SJSA1 (cell line): ENCODE measurements at places on chromosomes 3 and 15. TPM values are rescaled to one million over a fixed set of nuclear protein-coding genes. Genes with fewer than 3 reads are reported as not detected.

The PTPN9 gene
- total RNA-seq = 23.5 and 35.1 TPM in 2 replicates

The CYP8B1 gene
- total RNA-seq = not detected in 2 replicates

The PTH1R gene
- not detected in 2 replicates for total RNA-seq

The CPNE9 gene
- not detected in 2 replicates for total RNA-seq

The INKA1 gene
- total RNA-seq = 0.56 and 1.3 TPM in 2 replicates

The SMAD6 gene
- 46.4 and 78.8 TPM in 2 replicates for total RNA-seq

The CSTA gene
- total RNA-seq = not detected in 2 replicates

The CD276 gene
- total RNA-seq = 81.2 and 148 TPM in 2 replicates

The DHFR2 gene
- 2.9 and 4.4 TPM in 2 replicates for total RNA-seq

The NFKBIZ gene
- total RNA-seq = 10.4 and 25.4 TPM in 2 replicates

- no peak overlapping the region for H3K4me3 ChIP-seq
- H3K27me3 ChIP-seq = no peaks in the 10 kb centered on the region
- peaks cover 8% of the 10 kb centered on the region for H3K4me1 ChIP-seq
- no peak for DNase-seq
- no peaks in the 10 kb centered on the region for H3K36me3 ChIP-seq
Observed at GRCh38 chr3:141271279-141272030, 39.8 kb downstream of the PXYLP1 start.

DNA sequence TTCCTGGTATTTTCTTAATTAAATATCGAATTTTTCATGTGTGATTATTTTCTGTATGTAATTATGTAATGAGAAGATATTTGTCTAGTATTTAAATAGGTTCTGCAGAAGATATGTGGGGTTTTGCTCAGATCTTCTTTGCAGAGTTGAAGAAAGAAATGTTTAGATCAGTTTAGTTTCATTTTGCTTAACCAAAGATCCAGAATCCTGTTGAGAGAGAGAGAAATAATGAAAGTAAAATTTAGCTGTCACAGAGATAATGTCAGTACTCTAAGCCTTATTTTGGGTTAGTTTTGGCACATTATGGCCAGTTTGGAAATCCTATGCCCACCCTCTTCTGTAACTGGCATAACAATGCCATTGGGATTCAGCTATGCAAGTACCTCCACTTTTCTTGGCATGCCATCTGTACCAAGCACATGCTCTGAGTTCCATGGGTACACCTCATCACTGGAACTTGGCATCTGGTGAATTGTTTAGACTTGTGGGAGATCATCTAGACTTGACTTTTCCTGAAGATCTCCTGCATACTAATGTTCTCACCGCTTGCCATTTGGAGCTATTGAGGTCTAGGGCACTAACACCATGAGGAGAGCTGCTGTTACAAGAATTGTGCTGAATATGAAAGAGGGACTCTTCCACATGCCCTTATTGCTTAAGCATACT lies 30.9 kb downstream of the PLSCR1 start:
- 0 out of 2 replicates have a peak, but pooled peaks cover 3% of the 10 kb centered on the region for H3K4me1 ChIP-seq
- H3K27ac ChIP-seq = no peak overlapping the region

- no peaks in the 10 kb centered on the region for H3K27me3 ChIP-seq
- no peak overlapping the region for H3K27ac ChIP-seq
- no peak overlapping the region for H3K4me3 ChIP-seq
Observed at GRCh38 chr3:36192901-36193300, 187.4 kb upstream of the STAC start.

GRCh38 chr15:49023354-49023753 lies 22.9 kb downstream of the SECISBP2L start:
- no peak overlapping the region for H3K4me3 ChIP-seq
- no peaks in the 10 kb centered on the region for H3K4me1 ChIP-seq
- no peaks in the 10 kb centered on the region for H3K27me3 ChIP-seq
- H3K36me3 ChIP-seq = peaks cover 33% of the 10 kb centered on the region
- H3K27ac ChIP-seq = no peak overlapping the region
- no peak for DNase-seq

DNA sequence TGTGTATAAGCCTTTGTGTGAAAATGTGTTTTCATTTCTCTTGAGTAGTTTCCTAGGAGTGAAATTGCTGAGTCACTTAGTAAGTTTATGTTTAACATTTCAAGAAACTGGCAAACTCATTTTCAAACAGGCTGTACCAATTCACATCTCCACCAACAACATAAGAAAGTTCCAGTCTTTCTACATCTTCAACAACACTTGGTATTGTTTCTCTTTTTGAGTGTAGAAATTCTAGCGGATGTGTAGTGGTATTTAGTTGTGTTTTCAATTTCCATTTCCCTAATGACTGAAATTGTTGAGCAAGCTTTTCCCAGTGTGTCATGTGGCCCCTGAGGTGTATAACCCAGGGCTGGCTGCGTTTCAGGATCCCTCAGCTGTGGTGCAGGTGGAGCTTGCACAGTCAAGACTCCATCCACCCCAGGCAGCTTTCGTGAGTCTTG lies 258.5 kb downstream of the PDCD6IP start:
- DNase-seq = no peak
- H3K27ac ChIP-seq = no peak overlapping the region
- no peak overlapping the region for H3K4me3 ChIP-seq
- no peaks in the 10 kb centered on the region for H3K27me3 ChIP-seq
- no peaks in the 10 kb centered on the region for H3K4me1 ChIP-seq
- no peaks in the 10 kb centered on the region for H3K36me3 ChIP-seq

GRCh38 chr15:57356636-57357035 lies 19.7 kb upstream of the CGNL1 start:
- peak; percentile 86 for DNase-seq
- H3K4me1 ChIP-seq = peaks cover 27% of the 10 kb centered on the region
- no peaks in the 10 kb centered on the region for H3K36me3 ChIP-seq
- no peaks in the 10 kb centered on the region for H3K27me3 ChIP-seq

DNA sequence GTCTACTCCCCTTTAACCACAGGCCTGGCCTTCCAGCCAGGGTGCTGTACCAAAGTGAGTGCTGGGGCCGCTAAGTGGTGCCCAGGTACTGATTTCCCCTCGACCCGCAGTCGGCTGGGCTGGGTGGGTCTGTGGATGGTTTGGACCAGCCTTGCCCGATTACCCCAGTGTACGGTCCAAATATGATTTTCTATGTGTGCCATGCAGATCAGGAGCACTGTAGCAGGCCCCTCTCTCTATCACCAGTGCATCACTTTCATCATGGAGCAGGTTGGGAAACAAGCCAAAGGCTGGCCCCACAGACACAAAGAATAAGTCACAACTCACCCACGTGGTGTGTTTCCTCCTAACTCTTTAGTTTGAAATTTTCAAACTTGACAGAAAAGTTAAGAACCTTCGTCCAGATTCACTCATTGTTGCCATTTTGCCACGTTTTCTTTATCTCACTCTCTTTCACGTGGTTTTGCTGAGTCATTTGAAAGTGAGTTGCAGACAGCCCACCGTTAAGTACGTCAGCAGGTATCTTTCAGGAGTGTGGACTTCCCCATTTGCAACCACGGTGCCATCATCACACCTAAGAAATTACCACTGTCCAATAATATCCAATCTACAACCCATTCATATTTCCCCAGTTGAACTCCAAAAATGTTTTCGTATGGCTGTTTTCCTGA lies 37.0 kb downstream of the ZNF710 start:
- no peak overlapping the region for H3K27ac ChIP-seq
- H3K27me3 ChIP-seq = no peaks in the 10 kb centered on the region
- H3K36me3 ChIP-seq = no peaks in the 10 kb centered on the region
- no peak for DNase-seq

DNA sequence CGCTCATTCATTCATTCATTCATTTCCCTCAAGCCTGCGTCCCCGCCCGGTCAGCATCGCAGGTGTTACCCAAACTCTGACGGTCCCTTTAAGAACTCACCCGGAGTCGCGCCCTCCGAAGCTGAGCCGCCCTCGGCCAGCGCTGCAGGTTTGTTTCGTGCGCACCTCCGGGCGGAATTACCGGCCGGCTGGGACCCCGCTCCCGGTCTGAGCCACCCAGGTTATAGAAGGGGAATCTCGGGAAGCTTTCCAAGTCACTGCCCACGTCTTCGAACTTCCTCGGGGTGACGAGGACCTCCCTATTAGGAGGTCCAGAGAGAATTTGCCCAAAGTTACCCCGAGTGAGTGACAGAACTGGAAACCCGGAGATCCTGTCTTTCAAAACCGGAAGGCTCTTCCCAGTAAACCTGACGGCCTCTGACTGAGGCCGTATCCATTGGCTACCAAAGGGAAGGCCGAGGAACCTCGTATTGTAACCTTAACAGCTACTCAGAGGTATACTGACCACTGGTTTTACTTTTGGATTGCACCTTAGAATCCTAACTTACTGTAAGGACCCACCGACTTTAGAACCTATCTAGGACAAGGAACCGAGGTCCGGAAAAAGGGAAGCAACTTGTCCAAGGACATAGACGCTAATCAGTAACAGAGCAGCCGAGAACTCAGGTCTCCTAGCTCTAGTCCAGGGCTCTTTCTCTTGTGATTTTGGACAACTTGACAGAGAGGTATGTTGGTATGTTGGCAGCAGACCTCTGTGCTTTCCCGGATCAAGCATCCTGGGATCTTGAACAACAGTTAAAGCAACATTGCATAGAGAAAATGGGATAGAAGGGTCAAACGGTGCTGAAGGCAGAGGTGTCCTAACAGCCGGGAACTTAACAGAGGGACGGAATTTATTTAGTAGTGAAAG lies 788 bp upstream of the DLG1 start:
- H3K4me3 ChIP-seq = peak overlapping the region; percentile 67
- peaks cover 34% of the 10 kb centered on the region for H3K36me3 ChIP-seq

- no peaks in the 10 kb centered on the region for H3K27me3 ChIP-seq
- H3K4me1 ChIP-seq = peaks cover 16% of the 10 kb centered on the region
- peak; percentile 82 for DNase-seq
- H3K4me3 ChIP-seq = no peak overlapping the region
- H3K36me3 ChIP-seq = peaks cover 8% of the 10 kb centered on the region; the same call in 1 of the 2 replicates
Observed at GRCh38 chr3:123652342-123652984, 67.6 kb upstream of the HACD2 start.

DNA sequence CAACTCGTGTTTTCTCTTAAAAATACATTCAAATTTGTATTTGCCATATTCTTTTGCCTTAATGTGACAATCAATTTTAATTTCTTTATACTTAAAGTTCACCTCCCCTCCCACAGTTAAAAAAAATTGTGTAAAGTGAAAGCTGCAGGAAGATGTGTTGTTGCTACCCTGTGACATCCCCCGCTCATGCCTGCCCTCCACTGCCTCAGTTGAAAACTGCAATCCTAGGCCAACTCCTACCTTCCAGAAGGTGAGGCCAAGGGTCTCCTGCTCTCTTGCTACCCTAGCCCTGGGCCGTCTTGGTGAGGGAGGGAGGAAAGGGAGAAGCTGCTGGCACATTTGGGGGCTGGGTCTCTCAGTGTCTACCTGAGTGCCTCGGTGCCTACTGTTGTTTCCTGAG lies 57.0 kb upstream of the CMTM7 start:
- no peaks in the 10 kb centered on the region for H3K4me1 ChIP-seq
- no peaks in the 10 kb centered on the region for H3K36me3 ChIP-seq
- no peak overlapping the region for H3K27ac ChIP-seq
- H3K4me3 ChIP-seq = no peak overlapping the region
- DNase-seq = no peak

GRCh38 chr15:38614621-38615020 lies 50.0 kb upstream of the RASGRP1 start:
- DNase-seq = no peak
- no peak overlapping the region for H3K27ac ChIP-seq
- peaks cover 6% of the 10 kb centered on the region; the same call in 1 of the 2 replicates for H3K27me3 ChIP-seq
- H3K36me3 ChIP-seq = no peaks in the 10 kb centered on the region
- H3K4me1 ChIP-seq = no peaks in the 10 kb centered on the region
- no peak overlapping the region for H3K4me3 ChIP-seq

DNA sequence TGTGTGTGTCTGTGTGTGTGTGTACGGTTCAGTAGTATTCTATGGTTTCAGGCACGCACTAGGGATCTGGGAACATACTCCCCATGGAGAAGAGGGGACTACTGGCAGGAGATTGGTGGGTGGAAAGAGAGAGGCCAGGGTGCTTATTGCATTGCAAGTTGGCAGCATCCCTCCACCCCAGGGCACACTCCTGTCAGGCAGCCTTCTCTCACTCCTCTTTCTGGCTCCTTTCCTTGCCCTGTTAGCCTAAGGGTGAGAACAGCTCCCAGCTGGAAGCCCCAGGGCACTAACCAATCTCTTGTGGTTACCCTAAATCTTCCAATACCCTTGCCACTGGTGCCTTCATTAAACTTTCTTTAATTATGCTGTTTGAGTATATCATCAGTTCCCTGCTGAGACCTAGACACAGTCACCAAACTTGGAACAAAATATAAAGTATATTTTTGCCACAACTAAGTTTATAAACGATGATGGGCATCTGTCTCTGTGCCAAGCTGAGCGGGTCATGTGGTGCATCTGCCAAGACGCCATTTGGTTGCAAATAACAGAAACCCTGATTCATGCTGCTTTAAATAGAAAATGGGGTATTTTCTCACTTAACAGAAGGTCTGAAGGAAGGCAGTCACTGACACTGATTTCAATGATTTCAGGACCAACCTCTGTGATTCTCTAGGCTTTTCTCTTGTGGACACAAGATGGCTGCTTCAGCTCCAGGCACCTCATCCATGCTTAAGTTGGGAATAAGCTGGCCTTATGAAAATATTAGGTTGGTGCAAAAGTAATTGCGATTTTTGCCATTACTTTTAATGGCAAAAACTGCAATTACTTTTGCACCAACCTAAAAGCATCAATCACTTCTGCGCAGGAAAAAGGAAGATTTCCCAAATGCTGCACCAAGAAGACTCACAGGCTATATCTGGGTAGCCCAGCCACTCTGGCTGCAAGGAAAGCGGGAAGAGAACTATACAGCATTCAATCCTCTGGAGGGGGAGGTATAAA lies 476.9 kb upstream of the PROK2 start:
- H3K36me3 ChIP-seq = no peaks in the 10 kb centered on the region
- H3K27ac ChIP-seq = no peak overlapping the region
- no peaks in the 10 kb centered on the region for H3K27me3 ChIP-seq
- DNase-seq = no peak
- H3K4me1 ChIP-seq = 0 out of 2 replicates have a peak, but pooled peaks cover 3% of the 10 kb centered on the region
- no peak overlapping the region for H3K4me3 ChIP-seq
